ENCODE measurements at places on chromosomes 3 and 15.

- no peak for DNase-seq
These were observed 635 bp downstream of the CD276 start for GRCh38 chr15:73684581-73685455.

GRCh38 chr3:80770106-80771074 is 991.1 kb downstream of the GBE1 start:
- DNase-seq = no peak

GRCh38 chr3:46191730-46192129 is 16.4 kb downstream of the CCR1 start:
- DNase-seq = no peak

- DNase-seq = no peak
These were observed 803.3 kb downstream of the DIPK2A start for GRCh38 chr3:144774897-144775296.

DNA sequence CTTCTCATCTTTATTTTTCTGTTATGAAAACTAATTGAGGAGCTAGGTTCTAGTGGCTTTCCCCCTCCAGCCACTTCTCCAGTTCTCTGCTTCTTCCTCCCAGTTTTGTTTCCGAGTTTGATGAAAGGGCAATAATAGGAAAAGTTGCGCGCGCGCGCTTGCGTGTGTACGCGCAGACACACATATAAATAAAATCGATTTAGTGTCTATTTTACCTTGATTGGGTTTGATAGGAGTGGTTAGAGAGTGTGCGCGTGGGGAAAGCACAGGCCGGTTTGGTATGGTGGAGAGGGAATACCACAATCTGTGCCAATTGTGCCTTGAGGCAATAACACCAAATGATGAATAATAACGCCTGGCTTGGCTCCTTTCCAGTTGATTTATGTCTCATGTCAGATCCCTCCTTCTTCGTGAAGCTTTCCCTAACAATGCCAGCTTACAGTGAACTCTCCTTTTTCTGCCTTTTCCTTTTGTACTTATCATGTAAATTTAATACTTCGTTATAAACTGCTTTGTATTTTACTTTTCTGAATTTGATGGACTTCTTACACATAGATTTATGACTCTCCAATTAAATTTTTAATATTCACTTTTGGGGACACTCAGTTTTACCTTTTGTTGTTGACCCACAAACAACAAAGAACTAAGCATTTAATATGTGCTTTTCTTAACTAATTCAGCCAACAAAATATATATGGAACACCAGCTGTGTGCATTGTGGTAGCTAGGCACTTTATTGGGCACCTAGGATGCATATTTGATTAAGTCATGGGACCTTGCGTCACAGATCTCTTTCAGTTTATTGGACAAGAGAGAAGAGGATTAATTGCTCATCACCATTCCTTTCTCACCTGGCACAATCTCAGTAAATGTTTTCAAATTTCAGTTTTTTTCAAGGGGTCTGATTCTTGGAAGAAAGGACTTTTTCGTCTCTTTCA is 1.7 kb downstream of the TIPARP start:
- peak; percentile 54 for DNase-seq

GRCh38 chr3:192655040-192655439 is 72.3 kb downstream of the FGF12 start:
- DNase-seq = no peak

- peak; percentile 52 for DNase-seq
These were observed 17.6 kb upstream of the ALDH1L1 start for GRCh38 chr3:126197854-126198584.

DNA sequence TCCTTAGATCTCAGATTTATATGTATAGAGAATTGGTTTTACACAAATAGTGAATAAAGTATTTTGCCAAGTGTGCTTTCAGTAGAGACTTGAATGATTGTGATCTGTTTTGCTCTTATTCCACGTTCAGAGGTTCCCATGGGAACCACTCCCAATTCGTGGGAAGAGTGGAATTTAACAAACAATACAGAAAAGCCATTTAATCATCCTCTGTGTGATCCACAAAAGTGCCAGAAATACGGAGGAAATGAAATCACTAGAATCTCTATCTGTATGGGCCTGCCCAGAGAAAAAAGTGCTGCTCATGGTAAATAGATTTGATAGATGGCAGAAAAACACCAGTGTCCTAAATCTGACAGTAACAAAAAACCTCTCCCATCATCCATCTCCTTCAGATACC is 56.0 kb downstream of the CNTN4 start:
- no peak for DNase-seq
